ENCODE measurements at places on chromosomes 3 and 15.
A peak's percentile ranks its signal among the peaks of the same experiment; 100 is the strongest.

DNA sequence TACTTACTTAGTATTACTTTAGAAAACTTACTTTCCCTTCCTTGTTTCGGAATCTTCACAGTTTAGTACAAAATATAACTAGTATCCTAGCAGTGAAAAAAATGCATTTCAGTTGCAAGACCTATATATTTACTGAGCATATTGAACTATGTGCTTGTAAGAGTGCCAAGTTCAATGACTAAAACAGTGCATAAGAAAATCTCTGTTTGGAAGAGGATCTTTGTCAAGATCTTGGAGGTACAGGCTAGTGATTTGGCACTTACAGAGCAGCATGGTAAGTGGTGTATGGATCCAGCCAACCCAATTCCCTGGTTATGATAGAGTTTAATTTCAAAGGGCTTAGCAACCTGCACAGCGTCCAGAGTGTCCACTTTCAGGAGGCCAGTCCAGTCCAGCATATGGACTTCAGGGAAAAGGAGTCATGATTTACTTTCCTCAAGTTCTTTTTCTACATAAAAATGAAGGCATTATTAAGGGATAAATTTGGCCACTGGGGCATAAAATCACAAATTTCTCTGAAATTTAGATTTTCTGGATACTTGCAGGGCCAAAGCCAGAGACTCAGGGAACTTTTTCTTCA is 625.8 kb upstream of the BCHE start:
- DNase-seq: no peak

DNA sequence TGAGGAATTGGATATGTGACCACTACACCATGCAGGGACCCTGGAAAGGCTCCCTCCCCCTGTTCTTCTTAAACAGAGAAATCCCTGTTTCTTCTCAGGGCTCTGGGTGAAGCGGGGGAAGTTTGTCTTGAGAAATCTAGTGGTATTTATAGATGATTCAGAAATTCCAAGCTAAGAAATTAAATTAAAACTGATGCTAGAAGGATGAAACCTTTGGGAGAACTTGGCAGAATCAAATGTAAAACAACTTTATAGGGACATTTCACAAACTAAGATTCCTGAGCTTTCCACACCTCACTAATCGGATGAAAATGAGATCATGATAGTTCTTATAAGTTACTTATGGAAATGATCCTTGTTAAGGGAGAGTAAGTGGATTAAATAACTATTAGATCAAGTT is 54.2 kb downstream of the FBXL2 start:
- DNase-seq: no peak

DNA sequence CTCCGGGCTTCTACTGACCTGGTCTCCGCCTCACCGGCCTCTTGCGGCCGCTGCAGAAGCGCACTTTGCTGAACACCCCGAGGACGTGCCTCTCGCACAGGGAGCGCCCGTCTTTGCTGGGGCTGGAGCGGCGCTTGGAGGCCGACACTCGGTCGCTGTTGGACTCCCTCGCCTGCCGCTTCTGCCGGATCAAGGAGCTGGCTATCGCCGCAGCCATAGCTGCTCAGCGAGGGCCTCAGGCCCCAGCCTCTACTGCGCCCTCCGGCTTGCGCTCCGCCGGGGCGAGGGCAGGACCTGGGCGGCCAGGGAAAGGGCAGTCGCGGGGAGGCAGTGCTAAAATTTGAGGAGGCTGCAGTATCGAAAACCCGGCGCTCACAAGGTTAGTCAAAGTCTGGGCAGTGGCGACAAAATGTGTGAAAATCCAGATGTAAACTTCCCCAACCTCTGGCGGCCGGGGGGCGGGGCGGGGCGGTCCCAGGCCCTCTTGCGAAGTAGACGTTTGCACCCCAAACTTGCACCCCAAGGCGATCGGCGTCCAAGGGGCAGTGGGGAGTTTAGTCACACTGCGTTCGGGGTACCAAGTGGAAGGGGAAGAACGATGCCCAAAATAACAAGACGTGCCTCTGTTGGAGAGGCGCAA is 319.2 kb downstream of the FGF12 start:
- no peak for DNase-seq

GRCh38 chr3:195106418-195106906 is 164.5 kb downstream of the XXYLT1 start:
- DNase-seq: peak; percentile 48

- DNase-seq: no peak
Measured at GRCh38 chr15:88456733-88457132, 10.5 kb downstream of the MRPL46 start.

GRCh38 chr3:17079933-17080332 is 195.2 kb downstream of the PLCL2 start:
- no peak for DNase-seq

DNA sequence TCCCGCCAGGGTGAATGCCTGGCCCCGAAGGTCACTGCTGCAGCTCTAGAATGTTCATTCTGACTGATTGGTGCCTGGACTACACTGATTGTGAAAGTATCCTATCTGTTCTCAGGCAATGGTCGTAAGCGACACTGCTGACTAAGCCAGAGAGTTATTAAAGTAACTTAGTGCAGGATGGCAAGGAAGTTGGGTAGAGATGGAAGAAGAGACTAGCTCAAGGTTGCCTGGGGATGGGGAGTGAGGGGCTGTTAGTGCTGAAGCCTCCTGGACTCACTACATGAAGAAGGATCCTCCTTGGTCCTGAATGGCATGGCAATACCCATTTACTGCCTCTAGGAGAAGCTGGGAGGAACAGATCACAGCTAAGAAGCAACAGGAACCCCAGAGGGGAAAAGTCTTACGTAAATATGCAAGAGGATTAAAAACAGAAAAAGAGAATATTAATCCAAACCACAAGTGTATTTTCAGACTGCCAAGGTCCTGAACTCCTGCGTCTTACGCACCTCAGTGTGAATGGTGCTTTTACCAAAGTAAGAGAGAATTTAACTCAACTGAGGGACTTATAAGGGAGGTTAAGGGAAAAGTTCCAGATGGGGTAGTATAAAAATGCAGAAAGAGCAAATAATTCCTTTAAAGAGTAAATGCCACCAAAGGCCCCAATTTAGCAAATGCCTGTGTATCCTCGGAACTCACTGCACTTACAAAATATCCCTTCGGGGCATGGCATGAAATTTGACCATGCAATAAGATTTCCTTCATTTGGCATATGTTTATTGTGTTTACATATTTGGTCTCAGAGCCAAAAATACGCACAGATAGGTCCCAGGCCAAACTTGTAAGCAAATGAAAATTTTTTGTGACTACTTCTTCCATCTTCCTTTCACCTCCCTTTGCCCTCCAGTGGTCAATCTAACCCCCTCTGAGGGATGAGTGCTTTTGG is 64.0 kb upstream of the DGKG start:
- DNase-seq: no peak

DNA sequence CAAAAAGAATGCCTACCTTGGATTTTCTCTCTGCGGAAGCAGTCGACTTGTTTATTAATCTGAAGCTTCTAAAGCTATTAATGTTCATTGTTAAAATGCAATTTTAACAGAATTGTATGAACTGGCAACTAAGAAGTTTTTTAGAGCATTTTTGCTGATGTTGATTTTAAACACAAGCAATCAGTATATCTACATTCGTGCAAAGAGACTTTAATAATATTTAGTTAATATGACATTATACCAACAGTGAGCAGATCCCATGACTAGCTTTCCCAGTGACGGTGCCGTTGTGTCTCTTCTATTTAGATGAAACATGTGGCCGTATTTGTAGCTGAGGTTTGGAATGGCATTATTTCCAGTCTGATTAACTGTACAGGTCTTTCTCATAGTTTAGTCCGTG is 88.0 kb downstream of the PEX5L start:
- DNase-seq: no peak

- no peak for DNase-seq
Measured at GRCh38 chr3:159662549-159662948, 326.1 kb upstream of the IL12A start.

- no peak for DNase-seq
Measured at GRCh38 chr3:73789825-73790444, 165.2 kb upstream of the PDZRN3 start.

DNA sequence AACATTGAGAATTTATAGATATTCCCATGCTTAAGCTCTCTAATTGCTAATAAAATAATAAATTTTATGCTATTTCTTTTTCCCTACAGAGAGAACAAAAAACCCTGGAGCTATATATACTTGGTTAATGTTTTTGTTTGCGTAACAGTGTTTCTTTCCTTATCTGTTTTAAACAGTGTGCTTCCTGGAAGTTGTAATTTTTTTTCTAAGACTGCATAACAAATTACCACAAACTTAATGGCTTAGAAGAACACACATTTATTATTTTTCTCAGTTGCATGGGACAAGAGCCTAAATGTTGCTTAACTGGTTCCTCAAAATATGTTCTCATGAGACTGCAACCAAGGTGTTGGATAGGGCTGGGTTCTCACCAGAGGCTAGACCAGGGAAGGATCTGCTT is 49.7 kb upstream of the DPH6 start:
- no peak for DNase-seq

DNA sequence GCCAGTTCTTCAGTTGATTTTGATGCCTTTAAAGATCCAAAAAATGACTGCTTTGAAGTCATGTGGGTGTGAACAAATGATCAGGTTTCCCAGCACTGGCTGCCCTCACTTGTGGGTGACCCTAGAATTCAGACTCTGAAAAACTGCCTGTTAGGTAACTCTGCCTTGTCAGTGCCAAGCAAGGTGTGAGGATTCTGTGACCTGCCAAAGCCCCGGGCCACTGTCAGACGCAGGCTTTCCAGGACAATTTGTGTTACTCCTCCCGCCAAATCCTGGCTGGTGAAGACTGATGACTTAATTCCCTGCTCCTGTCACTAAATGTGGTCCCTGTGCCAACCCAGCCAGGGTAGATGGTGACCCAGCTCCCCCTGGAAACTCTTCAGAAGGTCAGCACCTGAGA is 99.2 kb upstream of the PSMD6 start:
- no peak for DNase-seq

- DNase-seq: no peak
Measured at GRCh38 chr15:41981371-41982132, 9.2 kb upstream of the EHD4 start.

DNA sequence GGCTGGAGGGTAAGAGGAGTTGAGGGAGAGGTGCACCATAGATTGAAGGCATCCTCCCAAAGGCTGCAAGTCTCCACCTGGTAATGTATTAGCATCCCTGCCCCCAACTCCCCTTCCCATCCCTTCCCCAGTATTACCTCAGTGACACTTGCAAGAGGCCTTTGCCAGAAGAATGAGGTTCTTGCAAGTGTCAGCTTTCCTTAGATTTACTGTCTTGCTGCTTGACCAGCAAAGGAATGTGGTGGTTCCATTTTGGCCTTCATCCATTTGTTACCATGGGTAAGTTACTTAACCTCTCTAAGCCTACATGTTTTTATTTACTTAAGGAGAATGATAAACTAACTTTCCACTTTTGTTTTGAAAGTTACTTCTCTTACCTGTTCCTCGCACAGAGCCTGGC is 108.9 kb downstream of the LRTM1 start:
- no peak for DNase-seq

DNA sequence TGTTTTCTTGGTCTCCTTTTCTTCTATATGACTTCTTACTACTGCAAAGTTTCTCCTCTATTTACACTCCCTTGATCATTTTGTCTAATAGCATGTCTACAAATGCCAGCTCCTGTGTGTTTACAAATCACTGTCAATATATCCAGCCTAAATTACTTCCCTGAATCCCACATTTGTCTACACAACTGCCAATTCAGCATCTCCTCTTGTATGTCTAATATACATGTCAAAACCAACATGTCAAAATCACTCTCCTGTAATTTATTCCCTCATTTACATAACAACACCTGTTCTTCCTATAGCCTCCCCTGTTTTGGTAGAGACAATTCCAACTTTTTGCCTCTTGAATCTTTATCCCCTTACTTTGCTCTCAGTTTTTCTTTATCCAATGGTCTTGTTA is 359.3 kb downstream of the PLOD2 start:
- no peak for DNase-seq

- no peak for DNase-seq
Measured at GRCh38 chr3:56940321-56940720, 120.1 kb upstream of the SPATA12 start.

DNA sequence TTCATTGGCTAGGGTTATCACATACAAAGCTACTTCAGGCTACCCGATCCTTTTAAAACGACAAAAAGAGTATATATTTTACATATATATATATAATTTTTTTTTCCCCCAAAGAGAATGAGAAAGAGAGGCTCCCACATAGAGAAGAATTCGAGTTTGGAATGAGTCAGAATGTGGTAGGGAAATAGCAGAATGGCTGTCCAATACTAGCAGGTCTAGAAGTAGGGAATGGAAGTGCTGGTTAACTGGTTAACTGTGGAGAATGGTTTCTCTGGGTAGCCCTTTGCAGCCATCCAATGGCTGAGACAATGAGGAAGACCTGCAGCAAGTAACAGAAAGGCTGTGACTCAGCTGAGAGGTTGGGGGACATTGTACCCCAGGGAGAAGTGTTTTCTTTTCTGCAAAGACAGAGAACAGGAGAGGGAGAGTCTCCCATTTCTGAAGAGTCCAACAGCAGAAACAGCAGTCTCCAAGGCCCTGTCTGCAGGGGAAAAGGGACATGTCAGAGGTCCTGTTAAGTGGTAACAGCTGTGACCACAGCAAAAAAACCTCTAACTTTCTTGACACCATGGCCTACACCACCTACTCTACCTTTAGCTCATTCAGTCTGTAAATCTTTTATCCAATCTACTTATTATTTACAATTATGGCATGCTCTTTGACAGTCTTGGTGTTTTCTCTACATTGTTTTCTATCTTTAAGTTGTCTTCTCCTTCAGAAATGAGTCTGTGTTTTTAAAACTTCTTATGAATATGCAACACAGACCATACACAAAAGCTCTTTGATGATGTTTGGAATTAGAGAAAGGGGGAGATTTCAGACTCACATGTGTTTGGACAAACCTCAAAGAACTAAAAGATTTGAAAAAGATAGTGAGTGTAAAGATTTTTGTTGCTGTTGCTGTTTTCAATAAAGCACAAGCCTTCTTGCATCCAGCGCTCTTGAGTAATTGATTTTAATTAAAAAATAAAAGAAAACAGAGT is 116.1 kb upstream of the SLC7A14 start:
- no peak for DNase-seq

- DNase-seq: no peak
Measured at GRCh38 chr15:33194237-33194636, 277 bp downstream of the FMN1 start.

DNA sequence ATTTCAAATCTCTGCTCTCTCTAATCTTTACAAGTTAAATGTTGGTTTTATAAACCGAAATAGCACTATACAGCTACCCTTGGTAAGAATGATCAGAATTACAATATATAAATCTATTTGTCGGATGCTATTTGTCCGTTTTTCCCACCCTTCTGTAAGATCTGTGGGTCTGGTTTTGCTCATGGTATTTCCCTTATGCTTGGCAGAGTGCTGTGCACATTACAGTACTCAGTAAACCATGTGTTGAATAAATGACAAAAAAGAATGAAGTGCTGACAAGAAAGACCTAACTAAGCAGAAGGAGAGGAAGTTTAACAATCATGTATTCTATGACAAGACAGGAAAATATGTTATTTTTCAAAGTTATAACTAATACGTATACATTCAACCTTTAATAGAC is 827.2 kb downstream of the ROBO1 start:
- DNase-seq: no peak

- no peak for DNase-seq
Measured at GRCh38 chr15:65804252-65804931, 12.3 kb upstream of the DENND4A start.

- DNase-seq: no peak
Measured at GRCh38 chr15:34436126-34436955, 1.3 kb downstream of the GOLGA8A start.

Data from activated CD4-positive, alpha-beta T cell treated with anti-CD3 and anti-CD28 coated beads for 24 hours (primary cell).